ENCODE measurements at places on chromosomes 12 and 14.

GRCh38 chr12:100608776-100609175 is 35.3 kb downstream of the GAS2L3 start:
- DNase-seq: no peak

DNA sequence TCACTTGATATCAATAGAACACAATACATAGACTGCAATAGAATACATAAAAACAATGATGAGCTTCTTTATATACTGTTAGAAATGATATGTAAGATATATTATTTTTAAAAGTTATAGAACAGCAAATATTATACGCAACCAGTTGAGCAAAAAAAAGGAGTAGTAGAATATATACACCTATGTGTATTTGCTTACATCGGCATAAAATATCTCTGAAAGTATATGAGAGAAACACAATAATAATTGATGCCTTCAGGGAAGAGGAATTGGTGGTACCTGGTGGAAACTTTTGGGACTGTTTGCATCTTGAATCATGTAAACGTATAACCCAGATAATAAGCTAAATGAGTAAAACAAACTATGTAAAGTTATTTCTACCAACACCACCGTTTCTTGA is 418.4 kb upstream of the DCN start:
- DNase-seq: no peak

DNA sequence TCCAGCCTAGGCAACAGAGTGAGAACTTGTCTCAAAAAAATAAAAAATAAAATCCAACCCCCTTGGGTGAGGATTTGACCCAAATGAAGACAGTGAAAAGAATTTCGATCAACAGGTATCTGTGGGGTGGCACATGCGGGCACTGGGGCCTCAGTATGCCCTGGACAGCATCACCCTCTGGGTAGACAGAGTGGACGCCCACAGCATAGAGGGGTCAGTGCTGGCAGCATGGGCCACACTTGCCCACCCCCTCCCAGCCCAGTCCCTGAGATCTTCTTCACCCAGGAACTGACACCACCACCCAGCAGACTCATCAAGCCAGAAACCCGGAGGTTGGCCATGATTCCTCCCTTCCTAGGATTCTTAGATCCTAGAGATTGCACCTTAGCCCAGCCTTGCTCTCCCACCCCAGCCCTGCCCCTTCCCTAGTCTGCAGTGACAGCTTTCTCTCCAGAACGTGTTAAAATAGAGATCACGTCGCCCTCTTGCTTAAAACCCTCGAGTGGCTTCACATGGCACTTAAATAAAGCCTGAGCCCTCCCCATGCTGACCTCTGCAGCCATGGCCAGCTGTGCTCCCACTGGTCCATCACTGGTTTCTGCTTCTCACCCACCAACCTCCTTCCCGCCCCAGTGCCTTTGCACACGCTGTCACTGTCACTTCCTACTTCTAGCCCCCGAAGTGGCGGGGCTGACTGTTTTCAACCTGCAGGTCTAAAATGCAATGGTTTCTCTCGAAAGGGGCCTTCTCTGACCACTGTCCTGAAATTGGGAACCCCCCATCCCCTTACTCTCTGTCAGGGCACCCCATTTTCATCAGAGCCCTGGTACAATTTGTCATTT is 26.2 kb upstream of the DYNC1H1 start:
- DNase-seq: no peak

GRCh38 chr12:93226361-93226760 is 151.4 kb upstream of the NUDT4 start:
- no peak for DNase-seq

- peak; percentile 24 for DNase-seq
Observed at GRCh38 chr14:71400871-71401321, 493.6 kb downstream of the PCNX1 start.

GRCh38 chr14:80024417-80024816 is 186.9 kb downstream of the DIO2 start:
- no peak for DNase-seq

DNA sequence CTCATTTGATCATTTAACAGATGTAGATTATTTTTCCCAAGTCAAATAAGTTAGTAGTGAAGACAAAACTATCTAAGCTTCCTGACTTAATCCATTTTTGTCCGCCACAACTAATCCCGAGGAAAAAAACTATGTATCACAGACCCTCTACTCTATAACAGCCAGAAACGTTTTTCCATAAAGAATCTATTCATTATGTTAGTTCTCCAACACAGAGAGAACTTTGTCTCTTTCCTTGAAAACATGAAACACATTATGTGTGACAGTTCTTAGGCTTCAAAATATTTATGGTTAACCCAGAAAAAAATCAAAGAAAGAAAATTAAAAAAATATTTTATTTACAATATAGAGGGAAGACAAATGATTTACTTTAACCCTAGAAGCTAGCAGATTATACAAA is 100.1 kb downstream of the PLEKHG7 start:
- DNase-seq: no peak

GRCh38 chr14:36281309-36281708 is 39.1 kb downstream of the MBIP start:
- DNase-seq: no peak

DNA sequence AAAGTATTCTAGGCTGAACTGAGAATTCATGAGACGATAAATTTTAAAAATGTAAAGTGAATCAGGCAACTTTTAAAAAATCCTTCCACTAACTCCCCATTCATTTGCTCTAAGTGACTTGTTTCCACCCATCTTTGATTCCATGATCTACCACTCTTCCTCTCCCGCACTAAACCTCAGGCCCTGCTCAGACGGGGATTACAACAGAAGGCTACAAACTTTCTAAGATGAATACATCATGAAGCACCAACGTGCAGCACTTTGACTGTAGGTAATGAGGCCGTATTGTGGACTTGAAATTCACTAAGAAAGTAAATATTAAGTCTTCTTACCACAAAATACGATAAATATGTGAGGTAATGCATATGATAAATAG is 30.0 kb downstream of the TMEM132D start:
- DNase-seq: no peak

GRCh38 chr12:66199831-66200509 is 11.0 kb downstream of the IRAK3 start:
- no peak for DNase-seq

DNA sequence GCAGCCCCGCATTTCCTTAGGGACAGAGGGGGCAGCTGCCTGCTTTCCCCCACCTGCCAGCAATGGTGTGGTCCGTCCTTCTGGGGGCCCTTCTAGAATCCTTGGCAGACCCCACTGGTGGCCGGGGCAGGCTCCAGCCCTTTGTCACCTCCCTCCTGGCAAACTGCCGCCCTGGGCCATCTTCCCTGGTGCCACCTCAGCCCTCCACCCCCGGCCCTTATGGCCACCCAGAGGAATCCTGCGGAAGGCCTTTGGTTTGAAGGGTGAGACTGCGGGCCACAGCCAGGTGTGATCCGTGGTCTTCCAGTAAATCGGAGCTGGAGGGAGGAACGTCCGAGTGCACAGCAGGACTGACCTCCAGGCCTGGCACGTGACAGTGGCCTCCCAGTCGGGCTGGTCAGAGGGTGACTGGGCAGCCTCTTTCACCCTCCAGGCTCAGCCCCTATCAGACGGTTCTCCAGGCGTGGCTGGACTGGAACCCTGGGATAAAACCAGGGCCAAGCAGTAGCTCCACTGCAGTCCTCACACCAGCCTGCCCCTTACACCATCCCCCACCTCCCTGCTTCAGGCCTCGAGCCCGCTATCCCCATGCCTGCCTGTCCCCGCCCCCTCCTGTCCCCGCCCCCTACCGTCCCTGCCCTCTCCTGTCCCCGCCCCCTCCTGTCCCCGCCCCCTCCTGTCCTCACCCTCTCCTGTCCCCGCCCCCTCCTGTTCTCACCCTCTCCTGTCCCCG is 12.4 kb downstream of the FBRSL1 start:
- no peak for DNase-seq

GRCh38 chr12:123131879-123132402 is 18.9 kb downstream of the PITPNM2 start:
- no peak for DNase-seq

GRCh38 chr14:37114002-37114401 is 58.4 kb downstream of the SLC25A21 start:
- DNase-seq: no peak

- no peak for DNase-seq
Observed at GRCh38 chr12:2582631-2583030, 212.1 kb upstream of the FKBP4 start.

DNA sequence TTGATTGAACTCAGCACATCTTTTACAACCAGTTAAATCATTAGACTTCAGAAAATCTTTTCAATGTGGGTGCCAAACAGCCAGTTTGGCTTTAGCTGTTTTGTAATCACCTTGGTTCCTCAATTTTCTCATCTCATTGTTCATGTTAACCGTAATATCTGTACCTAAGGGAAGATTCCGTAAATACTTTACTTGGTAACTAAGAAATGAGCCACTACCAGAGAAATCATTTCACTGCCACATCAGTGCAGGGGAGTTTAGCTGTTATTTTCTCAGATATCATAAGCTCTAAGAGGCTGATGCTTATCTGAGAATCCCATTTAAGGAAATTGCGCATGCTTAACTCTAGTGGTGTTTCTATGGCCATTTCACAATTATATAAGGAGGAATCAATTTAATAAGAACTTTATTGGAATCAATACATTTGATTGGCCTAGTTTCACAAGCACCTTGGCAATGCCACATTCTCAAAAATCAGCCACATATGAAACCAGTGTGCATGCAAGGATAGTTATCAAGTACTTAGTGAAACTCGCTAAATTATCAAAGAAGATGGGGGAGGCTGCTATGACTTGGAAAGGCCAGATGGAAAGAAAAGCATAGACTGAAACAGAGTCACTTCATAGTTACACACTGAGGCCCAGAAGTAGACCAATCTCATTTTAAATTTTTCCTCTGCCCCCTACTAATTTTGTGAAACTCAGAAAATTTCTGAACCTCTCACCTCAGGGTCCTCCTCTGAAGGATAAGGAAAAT is 28.1 kb upstream of the IL22 start:
- DNase-seq: no peak

GRCh38 chr14:94081386-94081820 is 293 bp downstream of the IFI27L1 start:
- no peak for DNase-seq

DNA sequence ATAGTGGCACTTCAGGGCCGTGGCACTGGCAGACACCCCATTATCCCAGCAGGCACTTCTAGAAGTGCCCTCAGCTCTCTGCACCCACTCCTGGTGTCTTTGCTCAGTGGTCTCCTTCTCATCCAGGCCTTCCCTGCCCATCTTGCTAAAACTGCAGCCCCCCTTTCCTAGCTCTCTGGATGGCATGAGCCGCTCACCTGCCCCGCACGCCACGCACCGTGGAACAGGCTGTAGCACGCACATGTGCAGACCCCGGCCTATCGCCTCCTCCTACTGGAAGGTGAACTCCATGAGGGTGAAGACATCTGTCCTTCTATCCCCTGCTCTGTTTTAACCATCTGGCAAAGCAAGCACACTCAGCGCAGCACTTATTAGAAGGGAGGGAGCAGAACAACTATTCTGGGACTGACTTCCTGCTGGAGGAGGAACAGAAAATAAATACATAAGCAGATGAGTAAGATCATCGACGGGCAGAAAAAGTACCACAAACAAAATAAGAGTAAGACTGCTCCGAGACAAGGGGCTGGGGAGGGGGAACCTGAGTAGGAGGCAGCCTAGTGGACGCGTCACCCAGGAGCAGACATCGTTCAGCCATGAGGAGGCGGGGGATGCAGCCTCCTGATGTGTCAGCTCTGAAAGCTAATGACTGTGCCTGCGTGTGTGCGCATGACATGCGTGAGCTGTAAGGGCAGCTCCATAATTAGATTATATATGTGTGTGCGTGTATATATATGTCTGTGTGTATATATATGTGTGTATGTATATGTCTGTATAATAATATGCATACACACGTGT is 7.8 kb upstream of the FZD10 start:
- no peak for DNase-seq

DNA sequence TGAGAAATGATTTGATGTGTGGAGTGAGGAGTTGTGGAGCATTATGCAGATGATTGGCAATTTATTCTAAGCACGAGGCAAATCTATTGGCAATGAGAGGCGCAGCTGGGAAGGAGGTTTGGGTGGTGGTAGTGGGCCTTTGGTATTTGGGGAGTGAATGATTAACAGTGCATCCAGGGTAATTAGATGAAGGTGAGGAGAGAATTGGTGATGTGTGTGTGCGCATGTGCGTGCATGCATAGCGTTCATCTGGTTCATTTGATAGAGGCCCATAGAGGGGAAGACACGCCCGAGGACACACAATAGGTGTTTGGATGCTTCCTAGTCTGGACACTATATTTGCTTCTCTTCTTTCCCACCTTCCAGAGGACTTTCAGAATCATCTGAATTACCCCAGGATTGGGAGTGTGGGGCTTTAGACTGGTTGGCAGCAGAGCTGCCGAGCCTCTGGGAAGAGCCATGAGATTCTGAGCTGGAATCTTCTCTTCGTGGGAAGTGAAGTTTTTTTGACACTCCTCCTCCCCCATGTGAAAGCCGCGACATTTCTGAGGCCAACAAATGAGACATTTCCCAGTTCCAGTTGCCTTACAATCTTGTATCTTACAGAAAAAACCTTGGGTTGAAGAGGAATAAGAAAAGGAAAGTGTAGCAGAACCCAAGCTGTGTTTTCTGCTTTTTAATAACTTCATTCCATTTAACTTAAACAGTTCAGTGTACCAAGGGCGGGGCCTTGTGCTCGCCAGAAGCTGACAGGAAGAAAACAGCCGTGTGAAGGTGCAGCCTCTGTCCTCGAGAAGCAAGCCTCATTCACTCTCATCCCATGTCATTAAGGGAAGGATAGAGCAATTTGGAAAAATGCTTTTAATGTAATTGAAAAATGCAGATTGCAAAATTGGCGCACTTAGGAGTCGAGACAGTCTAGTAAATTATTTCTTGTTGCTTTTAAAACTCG is 65.2 kb downstream of the SLC25A47 start:
- no peak for DNase-seq

- no peak for DNase-seq
Observed at GRCh38 chr14:90319634-90320541, 11.9 kb downstream of the NRDE2 start.

DNA sequence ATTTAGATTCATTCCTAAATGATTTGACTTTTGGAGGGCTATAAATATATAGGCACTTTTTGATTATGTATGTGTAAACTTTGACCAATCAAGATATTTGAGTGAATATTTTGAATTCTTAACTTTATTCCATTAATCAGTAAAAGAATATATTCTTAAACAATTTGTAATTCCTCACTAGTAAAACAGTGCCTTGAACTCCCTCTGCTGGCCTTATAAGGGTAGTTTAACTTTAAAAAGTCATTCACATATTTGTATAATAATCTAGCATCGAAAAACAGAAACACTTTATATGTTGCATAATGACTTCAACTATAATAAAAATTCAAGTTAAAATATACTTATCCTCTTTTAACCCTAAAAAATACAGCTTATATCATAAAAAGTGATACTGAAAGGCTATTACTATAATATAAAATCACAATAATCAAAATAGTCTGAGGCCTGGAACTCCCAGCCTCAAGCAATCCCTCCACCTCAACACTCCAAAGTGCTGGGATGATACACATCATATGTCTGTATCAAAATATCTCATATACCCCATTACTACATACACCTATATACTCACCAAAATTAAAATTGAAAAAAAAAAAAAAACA is 31.2 kb downstream of the CCDC59 start:
- peak; percentile 5 for DNase-seq

Data from muscle of back (tissue), 13 donors.